ENCODE measurements at places on chromosomes 4 and X.

- DNase-seq: no peak
Observed at GRCh38 chr4:139227729-139228404, 50.8 kb upstream of the ELF2 start.

DNA sequence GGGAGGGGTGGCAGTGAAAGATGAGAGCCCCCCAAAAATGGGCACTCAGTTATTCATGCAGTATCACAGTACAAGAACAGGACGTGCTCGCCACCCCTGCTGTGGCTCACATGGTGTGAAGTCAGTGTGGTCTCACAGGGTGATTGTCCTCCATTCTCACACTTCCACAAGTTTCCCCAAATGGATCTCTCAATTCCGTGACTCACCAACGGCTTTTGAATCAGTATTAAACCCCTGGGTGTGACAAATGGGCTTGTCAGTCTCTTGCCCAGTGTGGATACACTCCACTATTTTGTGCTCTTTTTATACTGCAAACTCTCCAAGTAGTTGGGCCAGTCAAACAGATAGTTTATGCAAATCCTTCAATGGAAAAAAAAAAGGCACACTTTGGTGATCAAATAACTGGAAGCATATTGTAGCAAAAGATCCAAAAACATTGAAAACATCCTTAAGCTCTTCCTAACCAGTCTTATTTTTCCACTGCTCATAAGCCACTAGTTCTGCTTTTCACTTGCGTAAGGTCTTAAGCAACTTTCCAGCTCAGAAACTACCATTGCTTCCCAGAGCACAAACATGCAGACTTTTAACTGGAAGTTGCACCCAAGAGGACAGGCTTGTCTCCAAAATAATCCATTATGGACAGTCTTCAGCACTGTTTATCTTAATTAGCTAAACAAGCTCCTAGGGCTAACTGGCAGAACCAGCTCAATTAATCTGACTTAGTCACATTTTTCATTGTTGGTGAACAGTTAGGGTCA, 365.7 kb downstream of the PPP3CA start:
- DNase-seq: no peak

GRCh38 chrX:8191022-8191421, 20.0 kb upstream of the VCX2 start:
- no peak for DNase-seq

GRCh38 chrX:154531626-154532025, 15.0 kb downstream of the G6PD start:
- DNase-seq: no peak

DNA sequence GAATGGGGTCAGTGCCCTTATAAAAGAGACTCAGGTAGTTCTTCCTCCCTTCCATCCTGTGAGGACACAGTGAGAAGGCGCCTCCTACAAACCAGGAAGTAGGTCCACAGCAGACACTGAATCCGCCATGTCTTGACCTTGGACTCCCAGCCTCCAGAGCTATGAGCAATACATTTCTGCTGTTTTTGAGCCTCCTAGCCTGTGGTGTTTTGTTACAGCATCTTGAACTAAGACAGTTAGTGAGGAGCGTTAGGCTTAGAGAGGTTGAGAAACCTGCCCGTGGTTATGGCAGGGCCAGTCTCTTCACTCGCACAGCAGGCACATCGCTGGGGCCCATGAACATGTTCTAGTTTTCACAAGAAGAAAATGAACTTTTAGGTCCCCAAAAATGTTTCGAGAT, 19.7 kb downstream of the SHROOM2 start:
- DNase-seq: no peak

DNA sequence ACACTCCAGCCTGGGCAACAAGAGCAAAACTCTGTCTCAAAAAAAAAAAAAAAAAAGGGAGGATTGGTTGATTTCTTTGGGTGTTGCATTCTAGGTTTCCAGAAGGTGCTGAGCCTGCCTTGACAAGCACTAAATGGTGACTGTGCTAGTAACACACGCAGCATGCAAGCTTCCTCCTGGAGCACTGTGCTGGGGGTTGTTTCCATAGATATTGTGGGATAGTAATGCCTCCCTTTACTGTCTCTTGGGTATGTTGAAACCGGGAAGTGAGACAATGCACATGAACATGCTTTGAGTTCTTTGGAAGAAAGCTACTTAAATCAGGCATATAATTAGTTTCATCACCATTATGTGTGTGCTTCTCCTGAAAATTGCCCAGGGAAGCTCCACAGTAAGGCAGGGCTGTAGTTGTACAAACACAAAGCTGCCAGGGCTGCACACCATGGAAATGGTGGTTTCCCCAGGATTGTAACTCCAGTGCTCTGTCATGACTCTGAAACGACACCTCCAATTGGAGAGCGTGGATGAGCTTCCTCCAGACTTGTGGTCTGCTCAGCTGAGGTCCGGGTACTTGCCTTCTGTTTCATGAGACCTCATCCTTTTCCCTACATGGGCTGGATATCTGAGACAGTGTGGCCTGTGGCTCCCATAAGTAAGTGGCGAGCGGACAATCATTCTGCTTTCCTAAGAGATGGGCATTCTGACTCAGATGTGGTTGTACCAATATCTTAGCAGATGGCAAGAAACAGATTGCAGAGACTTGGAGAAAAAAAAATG, 31.5 kb upstream of the STOX2 start:
- DNase-seq: no peak

- DNase-seq: no peak
Observed at GRCh38 chr4:3338321-3338838, 45.6 kb downstream of the RGS12 start.

- DNase-seq: no peak
Observed at GRCh38 chr4:151573945-151574344, 165.0 kb downstream of the FHIP1A start.

DNA sequence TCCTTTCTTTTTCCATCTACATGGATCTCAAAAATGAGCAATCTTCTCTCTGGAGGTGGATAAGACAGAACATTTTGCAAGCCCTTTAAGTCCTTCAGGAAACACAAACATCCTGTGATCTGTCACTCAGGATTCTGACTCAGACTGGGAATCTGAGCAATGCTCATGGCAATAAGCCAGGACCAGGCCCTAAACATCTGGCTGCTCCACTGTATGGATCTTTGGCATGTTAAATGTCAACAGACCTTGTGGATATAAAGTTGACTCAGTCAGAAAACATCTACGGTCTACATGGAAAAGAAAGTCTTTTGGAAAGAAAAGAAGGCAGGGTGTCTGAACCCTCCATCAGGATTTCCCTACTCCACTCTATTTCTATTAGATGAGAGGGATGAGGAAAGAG, 17.8 kb upstream of the CHIC2 start:
- peak; percentile 27 for DNase-seq

DNA sequence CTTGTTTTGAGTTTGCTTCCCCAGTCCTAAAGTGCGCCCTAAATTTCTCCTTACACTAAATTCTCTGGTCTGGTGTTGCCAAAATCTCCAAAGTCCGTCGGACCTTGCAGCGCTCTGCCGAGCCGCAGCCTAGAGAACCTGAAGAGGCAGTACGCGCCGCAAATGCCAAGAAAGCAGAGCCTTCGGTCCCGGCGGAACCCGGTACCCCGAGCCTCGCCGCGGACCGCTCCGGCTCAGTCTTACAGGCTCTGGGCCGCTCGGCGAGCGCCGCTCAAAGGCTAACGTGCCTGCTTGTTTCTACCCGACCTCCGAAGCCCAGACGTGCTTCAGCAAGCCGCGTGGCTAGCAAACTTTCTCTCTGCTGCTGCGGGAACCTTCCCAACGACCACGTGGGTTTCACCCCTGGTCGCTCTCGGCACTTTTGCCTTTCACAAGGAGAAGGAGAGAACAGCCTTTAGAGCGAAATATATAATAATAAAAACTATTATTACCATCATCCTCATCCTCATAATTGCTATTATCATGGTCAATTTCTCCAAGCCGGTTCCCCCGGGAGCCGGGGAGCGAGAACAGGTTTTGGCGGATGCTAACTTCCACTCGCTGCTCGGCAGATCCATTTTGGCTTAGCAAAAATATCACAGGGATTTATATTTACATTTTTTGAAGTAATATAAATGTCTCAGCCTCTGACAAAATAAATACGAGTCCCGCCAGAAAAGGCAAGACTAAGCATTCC, 2.2 kb upstream of the HTR2C start:
- peak; percentile 2 for DNase-seq

DNA sequence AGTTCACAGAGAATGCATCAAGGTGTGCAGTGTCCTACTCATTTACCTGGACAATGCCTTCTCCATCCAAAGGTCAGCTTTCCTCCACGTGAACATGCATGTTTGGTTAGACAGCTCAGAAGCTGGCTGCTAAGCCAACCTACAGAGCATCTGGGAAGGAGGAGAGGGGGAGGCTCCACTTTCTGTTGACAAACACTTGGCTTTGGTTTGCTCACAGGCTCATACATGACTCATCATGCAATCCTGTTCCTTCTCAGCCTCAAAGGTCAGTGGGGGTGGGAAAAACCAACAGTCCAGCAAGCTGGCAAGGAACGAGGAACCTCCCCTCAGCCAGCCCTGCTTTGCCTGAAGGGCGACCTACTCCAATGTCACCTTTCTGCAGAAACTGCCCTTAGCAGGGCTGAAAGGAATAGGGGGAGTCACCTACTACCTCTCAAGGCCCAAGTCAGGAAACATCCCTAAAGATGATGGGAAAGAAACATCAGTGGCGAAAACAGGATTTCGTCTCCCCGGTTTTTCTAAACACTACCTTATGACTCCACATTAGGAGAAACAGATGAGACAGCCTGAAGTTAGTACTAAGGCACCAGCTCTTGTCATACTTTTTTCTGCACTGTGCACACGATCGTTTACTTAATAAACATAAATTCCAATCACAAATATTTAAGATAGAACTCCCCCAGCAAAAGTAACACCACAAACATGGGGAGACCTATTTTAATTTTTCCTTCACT, 37.9 kb downstream of the RELL1 start:
- DNase-seq: peak; percentile 63

DNA sequence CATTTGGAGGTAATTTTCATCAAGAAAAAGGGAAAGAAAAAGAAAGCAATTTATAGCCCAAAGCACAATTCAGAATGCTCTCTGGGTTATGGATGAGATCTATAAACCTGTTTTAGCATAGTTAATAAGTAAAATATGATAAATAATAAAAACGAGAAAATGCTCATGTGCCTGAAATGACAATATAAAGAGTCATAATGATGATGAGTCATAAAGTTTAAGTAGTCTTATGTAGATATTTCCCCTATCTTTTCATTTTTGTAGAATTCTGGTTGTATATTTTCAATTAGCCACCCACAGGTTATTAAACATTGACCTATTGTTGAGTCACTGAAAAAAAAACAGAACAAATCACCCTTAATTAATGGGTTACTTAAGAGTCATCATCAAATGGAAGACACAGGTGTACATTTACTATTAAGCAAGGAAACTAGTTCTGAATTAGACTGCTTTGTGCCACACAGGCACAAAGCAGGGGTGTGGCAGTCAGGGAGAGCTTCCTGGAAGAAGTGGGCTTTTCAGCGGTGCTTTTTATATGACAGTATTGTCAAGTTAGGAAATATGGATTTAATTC, 29.3 kb downstream of the BEND4 start:
- no peak for DNase-seq

DNA sequence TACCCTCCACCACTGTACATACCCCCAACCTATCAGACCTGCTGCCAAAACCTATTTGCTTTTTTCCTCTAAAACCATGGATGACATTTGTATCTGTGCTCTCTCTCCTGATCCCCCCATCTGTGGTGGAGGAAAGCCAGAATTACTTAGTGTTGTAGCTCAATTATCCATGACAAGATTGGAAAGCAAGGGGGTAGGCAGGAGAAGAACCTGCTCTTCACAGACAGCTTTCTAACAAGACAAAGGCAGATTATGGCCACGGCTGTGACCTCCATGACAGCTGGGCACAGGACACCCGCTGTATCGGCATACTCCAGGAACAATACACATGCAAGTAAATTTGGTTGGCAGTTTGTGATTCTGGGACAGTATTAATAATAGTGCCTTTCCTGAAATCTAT, 186.7 kb downstream of the ENOX2 start:
- no peak for DNase-seq

DNA sequence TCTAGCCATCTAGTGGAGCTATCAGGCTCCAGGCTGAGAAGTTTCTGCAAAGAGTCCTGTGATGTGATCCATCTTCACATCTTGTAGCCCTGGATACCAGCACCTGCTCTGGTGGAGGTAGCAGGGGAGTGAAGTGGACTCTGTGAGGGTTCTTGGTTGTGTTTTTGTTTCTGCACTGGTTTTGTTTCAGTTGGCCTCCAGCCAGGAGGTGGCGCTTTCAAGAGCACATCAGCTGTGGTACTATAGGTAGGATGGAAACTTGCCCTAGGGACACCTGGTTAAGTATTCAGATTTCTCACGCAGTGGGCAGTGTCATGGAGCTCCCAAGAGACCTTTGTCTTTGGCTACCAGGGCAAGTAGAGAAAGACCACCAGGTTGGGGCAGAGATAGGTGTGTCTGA, 257.5 kb upstream of the SLC7A11 start:
- DNase-seq: no peak

DNA sequence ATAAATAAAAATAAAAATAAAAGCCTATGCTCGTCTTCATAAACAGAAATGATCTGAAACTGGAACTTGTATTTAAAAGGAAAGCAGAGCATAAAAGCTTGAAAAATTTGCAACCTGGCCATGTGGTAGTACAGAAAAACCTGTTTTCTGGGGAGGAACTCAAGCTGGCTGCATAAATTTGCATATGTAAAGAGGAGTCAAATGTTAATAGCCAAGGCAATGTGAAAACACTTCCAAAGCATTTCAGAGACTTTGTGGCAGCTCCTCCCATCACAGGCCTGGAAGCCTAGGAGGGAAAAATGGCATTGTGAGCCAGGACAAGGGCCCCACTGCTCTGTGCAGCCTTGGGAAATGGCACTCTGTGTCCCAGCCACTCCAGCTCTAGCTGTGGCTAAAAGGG, 727.9 kb upstream of the DIAPH2 start:
- DNase-seq: no peak

DNA sequence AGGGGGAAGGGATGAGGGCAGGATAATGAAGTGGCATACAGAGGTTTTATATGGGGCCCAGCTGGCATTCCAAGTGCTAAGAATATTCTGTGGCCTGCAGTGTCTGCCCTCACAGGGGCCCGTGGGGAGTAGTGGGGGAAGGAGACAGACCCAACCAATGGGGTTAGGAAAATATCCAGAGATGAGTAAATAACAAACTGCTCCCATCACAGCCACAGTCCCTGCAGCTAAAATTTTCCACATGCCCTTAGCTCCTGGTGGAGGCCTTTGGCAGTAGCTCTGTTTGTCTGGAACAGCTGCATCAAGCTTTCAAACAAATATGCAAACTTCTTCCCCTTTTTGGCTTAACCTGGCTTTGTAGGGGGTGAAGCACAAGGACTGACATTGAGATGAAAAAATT, 3.1 kb downstream of the SRPX2 start:
- DNase-seq: no peak

GRCh38 chrX:43618366-43619205, 37.5 kb upstream of the MAOA start:
- DNase-seq: no peak

GRCh38 chr4:32775049-32775448, 2054.9 kb downstream of the PCDH7 start:
- DNase-seq: no peak

DNA sequence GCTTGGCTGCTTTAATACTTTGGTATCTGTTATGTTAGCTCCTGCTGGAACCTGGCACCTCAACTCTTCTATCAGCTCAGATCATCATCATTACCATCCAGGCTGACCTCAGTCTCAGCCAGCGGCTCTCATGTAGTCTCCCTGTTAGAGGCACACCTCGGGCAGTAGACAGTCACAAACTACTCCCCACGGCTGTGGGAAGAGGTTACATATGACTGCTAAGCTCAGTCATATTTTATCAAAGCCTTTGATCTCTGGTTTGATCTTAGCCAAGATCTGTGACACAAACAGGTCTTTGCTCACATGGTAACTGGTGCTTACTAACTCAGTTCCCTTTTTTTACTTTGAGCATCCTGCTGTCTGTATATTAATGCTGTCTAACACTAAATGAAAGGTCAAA, 384.9 kb downstream of the CENPC start:
- no peak for DNase-seq

Measured in NCI-H510A treated with DMSO at 0.1 percent for 48 hours (cell line).